ENCODE measurements at places on chromosomes 11 and 22.
A peak's percentile ranks its signal among the peaks of the same experiment; 100 is the strongest.

- DNase-seq: peak; percentile 37
Measured at GRCh38 chr22:49825944-49826602, 1.6 kb downstream of the BRD1 start.

DNA sequence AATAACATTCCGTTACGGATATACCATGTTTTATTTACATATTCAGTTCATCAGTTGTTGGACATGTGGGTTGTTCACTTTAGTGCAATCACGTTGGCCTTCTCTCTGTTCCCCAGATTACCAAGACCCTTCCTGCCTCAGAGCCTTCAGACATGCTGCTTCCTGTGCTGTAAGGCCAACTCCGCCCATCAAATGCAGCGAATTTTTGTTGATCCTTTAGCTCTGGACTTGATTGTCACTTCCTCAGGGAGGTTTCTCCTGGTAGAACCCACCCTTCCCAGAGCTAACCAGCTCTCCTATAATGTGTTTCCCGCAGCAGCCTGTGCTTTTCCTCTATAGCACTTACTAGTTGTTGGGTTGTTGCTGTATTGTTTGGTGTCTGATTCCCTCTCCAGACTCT lies 39.4 kb downstream of the SWAP70 start:
- no peak for DNase-seq

GRCh38 chr11:13308704-13309103 lies 31.1 kb downstream of the BMAL1 start:
- no peak for DNase-seq

GRCh38 chr22:24175160-24175808 lies 6.0 kb upstream of the SUSD2 start:
- DNase-seq: peak; percentile 88
